ENCODE measurements at places on chromosomes 2 and 18.

DNA sequence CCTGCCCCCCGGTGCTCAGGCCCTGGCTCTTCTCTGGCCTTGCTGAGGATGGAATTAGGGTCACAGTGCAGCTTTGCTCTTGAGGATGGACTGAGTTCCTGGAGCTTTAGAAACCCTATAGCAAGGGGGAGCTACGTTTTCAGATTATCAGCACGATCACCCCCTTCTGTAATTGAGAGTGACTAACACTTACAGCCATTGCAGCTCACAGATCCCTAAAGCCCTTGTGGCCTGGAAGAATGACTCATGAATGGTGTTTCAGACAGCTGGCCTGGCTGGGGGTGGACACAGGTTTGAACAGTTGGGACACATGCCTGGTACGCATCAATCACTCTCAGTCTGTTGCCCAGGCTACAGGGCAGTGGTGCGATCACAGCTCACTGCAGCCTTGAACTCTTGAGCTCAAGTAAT is 79.7 kb upstream of the IGFBP5 start:
- no peak for DNase-seq

GRCh38 chr2:2826621-2827020 is 495.5 kb upstream of the MYT1L start:
- DNase-seq = no peak

DNA sequence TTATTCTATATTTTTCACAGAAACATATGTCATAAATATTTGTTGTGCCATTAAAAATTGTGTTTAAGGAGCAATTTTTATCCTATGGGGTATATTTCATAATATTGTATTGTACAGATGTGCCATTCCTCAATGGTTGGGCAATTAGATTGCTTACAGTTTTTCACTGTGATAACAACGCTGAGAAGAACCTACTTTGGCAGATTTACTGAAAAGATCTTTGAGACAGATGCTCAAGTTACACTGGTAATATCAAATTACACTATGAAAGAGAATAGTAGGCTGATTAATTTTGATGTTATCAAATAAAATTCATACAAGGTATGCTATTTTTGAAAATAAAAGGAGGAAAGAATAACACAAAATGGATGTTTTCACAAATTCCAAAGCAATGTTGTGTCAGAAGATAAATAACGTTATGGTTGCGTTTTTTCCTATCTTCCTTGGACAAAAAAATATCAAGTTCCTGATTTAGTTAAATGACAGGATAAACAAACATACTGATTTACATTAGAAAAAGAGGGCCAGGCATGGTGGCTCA is 335.1 kb upstream of the ZNF521 start:
- DNase-seq = no peak

GRCh38 chr2:128602699-128603101 is 284.0 kb upstream of the HS6ST1 start:
- DNase-seq = no peak

- DNase-seq = no peak
Measured at GRCh38 chr2:60246583-60246982, 306.9 kb downstream of the BCL11A start.

DNA sequence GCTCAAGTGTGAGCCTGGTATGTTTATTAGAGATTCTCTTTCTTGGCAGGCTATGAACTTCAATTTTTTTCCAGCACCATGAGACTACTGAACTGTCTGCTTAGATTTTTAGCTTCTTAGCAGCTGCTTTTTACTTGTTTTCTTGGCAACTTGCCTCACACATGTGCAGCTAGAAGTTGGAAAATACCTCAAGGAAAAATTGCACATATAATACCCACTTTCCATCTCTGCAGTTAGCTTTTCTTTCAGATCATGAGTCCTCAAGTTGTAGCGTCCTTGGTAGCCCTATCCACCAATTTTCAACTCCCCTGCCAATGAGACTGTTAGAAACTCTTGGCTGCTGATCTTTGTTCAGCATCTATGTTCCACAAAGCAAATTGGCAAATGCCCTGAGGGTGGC is 302.1 kb downstream of the HRH4 start:
- DNase-seq = no peak

GRCh38 chr2:128307595-128307994 is 11.1 kb downstream of the HS6ST1 start:
- no peak for DNase-seq

GRCh38 chr2:30231996-30232800 is 864 bp downstream of the LBH start:
- DNase-seq = no peak

DNA sequence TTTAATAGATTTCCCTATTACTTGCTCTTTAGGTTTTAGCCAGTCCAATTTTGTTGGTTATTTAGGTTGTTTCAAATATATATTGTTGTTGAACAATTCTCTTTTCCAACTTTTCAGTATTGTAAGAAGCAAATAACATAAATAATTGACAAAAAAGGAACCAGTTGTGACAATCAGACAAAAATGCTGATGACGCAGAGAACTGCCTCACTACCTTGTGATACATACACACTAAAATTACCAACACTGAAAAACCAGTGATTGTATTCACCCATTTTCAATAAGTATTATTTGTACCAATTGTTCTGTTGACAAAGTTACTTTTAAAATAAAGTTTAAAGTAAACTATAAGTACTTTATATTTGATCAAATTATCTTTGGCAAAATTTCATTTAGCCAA is 43.1 kb upstream of the NABP1 start:
- no peak for DNase-seq

GRCh38 chr2:207317378-207317984 is 151.7 kb upstream of the KLF7 start:
- no peak for DNase-seq

DNA sequence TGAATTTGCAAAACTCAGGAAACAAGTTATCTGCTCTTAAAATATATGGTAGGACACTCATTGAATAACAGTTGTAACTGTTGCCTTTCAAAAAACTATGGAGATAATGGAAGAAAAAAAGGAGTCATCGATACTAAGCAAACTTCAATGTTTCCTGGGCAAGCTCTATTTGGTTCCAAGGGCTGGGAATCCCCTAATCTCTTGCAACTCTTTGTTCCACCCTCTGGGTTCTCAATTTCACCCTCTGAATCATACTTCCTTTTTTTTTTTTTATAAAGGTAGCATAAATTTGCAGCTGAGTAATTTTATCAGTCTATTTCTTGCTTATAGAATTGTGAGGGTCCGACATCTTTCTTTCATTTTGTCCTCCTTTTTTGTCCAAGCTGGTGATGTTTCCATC is 36.7 kb downstream of the SLC9A4 start:
- DNase-seq = no peak

- DNase-seq = no peak
Measured at GRCh38 chr2:29950481-29950880, 29.1 kb upstream of the ALK start.

- DNase-seq = no peak
Measured at GRCh38 chr2:168639018-168639417, 163.4 kb upstream of the NOSTRIN start.

DNA sequence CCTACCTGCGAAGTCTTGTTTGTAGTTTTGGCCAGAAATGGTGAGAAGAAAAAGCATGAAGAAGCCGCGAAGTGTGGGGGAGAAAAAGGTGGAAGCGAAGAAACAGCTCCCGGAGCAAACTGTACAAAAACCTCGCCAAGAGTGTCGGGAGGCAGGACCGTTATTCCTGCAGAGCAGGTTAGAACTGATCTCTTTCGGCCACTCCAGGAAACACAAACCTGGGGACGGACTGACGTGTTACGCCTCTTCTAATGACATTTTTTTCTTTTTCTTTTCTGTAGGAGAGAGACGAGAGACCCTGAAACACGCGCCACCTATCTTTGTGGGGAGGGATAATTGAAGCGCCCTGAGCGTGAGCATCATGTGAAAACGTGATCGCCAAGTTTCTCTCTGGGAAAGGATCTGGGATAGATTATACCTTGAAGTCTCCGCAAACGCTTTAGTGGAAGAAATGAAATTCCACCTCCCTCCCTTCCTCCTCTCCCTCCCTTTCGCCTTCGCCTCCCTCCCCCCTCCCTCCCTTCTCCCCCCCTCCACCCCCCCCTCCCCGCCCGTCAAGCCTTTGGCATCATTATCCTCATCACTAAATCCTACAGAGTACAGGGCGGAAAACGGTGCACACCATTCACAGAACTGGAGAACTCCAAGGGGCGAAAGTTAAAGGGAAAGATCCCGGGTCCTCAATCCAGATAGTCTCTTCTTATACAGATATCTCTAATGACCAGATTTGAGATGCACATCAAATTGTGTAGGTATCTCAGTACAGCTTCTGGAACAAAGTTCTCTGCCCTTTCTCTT is at the start of gene ZEB2:
Gene ZEB2 (minus strand): TSS at position 186 of the 798 bp plus-strand sequence. CDS start 2,769 bp downstream, outside the sequence.
- DNase-seq = no peak

DNA sequence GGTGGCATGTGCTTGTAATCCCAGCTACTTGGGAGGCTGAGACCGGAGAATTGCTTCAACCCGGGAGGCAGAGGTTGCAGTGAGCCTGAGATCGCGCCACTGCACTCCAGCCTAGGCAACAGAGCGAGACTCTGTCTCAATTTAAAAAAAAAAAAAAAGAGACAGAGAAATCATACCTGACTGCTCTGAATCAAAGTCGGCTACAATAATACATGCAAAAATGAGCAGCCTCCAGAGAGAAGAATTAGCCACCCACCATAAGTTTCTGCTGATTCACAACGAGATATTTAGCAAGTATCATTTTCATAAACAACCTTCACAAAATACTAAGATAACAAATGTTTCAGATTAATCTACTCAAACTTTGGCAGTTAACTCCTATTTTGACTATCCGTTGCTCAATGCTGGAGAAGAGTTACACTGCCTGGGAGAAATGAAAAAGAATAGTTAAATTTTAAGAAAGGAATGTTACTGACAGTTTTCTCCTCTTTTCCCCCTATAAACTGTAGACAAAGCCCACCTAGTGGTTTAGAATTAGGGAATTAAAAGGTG is 1.5 kb downstream of the OSBPL1A start:
- DNase-seq = no peak

GRCh38 chr2:110677080-110677479 is 783 bp downstream of the BUB1 start:
- DNase-seq = no peak

GRCh38 chr2:37377187-37377532 is 32.7 kb downstream of the QPCT start:
- no peak for DNase-seq

DNA sequence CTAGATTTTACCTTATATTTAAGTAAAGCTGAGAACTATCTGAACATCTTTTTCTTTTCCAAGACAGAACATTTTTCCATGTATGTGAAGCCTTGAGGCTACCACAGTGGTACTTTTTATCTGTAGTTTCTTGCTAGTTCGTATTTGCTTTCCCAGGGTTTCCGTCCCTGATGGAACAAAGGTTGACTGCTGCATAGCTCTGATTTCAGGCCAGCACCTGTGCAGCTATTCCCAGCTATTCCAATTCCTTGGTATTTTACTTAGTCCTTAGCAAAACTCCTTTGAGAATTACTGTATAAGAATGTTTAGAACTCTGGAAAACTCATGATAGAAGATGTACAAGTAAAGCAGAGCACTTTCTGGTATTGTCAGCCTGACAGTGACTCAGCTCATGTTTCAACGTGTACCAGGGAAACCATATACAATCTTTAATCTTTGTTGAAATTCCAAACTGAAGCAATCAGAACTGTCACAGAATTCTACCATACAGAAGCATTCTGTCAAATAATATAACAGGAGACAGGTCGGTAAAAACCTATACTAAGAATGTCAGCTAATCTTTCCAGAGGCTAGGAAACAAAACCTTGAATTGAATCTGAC is 162.2 kb downstream of the PKP4 start:
- DNase-seq = no peak

DNA sequence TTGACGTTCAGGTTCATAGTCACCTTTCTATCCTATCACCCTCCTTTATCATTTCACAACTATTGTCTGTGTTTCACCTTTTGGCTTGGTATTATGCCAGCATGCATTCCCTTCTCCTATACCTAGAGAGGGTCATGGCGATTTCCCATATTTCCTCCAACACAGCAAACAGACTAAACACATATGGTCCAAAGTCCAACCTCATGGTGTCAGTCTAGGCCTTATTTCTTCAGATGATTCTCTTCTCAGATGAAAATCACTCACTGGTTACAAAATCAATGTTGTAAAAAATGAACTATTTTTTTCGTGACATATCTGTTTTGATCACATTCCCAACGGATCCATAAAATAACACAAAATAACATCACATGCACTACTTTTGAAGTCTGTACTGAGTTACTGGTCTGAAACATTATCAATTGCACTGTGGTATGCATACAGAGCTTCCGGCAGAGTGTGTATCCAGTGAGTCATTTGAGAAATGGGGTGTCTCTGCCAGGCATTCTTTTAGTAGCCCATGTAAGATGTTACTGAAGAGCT is 204.8 kb upstream of the GALNT5 start:
- DNase-seq = no peak

DNA sequence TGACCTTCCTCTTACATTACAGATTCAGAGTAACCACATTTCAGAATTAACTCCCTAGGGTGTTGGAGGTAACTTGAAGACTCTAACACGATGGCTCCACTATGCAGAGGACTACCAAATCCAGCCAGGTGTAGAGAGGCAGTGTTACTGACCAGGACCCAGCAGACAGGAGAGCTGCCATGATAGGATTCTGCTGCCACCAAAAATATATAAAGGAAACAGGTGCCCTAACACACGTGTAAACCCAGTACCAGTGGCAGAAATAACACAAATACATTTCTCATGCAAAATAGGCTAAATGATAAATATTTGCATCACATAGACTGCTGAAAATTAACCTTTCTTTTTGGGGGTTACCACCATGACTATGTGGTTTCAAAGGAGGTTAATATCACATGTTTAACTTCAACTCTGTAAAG is 7.0 kb downstream of the ZBTB14 start:
- no peak for DNase-seq

- DNase-seq = no peak
Measured at GRCh38 chr2:172901913-172902312, 166.3 kb downstream of the RAPGEF4 start.

- no peak for DNase-seq
Measured at GRCh38 chr2:130966149-130966774, 127.0 kb downstream of the FAM168B start.

GRCh38 chr2:37414470-37414949 is 70.1 kb downstream of the QPCT start:
- no peak for DNase-seq

- no peak for DNase-seq
Measured at GRCh38 chr2:113973810-113974209, 83.9 kb downstream of the ACTR3 start.

- DNase-seq = no peak
Measured at GRCh38 chr2:232282508-232283055, 96.0 kb upstream of the ALPP start.

GRCh38 chr2:226766352-226767055 is 33.1 kb downstream of the IRS1 start:
- no peak for DNase-seq

DNA sequence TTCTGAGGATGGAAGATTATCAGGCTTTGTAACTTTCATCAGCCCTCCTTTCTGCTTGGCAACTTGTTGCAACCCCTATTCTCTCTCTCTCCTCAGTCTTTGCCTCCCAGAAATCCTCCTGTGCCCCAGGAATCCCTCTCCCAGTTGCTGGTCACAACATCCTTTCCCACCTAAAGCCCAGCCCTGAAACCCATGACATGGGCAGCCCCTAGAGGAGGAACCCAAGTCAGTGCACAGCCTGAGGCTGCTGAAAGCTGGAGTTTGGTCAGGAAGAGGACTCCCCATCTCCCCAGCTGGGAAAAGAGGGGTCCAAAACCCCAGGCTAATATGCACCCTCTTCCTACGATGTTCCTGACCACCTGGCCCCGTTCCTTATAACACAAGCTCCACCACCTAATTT is 29.5 kb downstream of the PKDCC start:
- DNase-seq = no peak

Data from cerebellar nuclear complex (tissue), 1 donor.